ENCODE measurements at places on chromosomes 2 and 18.

- DNase-seq: no peak
These were observed 48.8 kb downstream of the TCF4 start for GRCh38 chr18:55539240-55539639.

GRCh38 chr18:23057096-23057495 lies 78.2 kb upstream of the CABLES1 start:
- no peak for DNase-seq

GRCh38 chr2:240436683-240437550 lies 1.5 kb downstream of the GPC1 start:
- no peak for DNase-seq

DNA sequence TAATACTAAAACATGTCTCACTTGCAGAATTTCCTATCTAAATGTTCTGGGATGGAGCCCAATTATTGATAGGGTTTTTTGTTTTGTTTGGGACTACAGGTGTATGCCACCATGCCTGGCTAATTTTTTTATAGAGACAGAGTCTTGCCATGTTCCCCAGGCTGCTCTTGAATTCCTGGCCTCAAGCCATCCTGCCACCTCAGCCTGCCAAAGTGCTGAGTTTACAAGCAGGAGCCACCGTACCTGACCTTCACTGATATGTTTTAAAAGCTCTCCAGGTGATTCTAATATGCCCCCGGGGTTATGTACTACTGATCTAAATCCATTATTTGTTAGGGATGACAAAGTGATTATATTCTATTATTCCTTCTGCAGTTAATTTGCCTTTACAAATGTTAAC lies 2.2 kb downstream of the ELAC1 start:
- no peak for DNase-seq

- DNase-seq: no peak
These were observed 753.7 kb downstream of the DSC3 start for GRCh38 chr18:30288662-30289414.

DNA sequence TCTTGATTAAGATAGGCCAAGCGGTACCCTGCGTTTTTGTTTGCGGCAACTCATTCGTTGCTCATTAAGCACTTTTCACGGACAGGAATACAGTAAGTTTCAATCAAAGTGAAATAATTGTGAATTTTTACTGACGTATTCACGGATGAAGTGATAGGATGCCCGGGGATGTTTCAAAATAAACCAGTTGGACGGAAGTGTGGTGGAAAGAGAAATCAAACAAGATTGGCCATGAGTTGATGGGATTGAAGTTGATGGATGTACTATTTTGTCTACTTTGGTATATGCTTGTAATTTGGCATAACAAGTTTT lies 481 bp downstream of the TMEM177 start:
- DNase-seq: no peak

GRCh38 chr2:59250307-59250677 lies 1009.2 kb upstream of the FANCL start:
- no peak for DNase-seq

- DNase-seq: no peak
These were observed 77.0 kb upstream of the SERTAD2 start for GRCh38 chr2:64730551-64731262.

GRCh38 chr2:70450641-70451250 lies 102.9 kb downstream of the TGFA start:
- DNase-seq: no peak

- DNase-seq: no peak
These were observed 40.5 kb downstream of the ARHGEF4 start for GRCh38 chr2:130877258-130877657.

DNA sequence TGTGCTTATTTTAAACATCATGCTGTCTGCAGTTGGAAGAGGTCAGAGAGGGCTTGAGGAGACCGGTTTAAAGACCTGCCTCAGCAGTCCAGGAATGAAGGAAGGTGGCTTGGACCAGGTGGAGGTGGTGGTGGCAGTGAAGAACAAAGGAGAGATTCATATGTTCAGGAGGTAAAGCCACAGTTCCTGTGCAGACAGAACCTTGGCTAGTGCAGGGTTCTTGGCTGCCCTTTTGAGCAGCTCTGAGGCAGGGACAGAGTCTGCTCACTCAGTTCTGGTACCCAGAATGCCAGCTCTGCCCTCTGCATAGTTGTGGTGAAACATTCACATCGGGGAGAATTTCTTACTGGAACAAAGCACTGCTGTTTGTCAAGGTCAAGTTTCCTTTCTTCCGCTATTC lies 669.7 kb upstream of the HS6ST1 start:
- no peak for DNase-seq

GRCh38 chr2:234401426-234401825 lies 95.5 kb downstream of the ARL4C start:
- no peak for DNase-seq

DNA sequence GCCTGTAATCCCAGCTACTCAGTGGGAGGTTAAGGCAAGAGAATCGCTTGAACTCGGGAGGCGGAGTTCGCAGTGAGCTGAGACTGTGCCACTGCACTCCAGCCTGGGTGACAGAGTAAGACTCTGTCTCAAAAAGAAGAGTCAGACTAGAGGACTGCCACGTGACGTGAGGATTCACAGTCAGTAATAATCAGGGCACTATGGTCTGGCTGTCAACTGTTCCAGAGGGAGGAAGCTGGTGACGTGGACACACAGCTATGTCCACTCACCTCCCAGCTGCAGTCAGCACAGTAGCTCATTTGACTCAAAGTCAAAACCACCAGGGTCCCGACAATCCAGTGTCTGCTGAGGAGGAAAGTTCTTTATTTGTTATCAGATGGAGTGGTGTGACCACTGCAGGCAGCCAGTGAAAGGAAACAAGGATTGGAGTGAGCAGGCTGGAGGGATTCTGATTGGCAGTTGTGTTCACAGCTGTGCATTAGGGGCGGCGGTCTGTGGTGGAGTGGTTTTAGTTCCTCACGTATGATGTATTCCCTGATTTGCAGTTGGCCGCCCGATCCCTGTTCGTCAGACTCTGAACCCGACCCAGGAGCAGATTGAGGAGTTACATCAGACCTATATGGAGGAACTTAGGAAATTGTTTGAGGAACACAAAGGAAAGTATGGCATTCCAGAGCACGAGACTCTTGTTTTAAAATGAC lies 37.9 kb downstream of the MOGAT1 start:
- DNase-seq: no peak

GRCh38 chr2:147439986-147440385 lies 404.8 kb upstream of the ACVR2A start:
- DNase-seq: no peak

- no peak for DNase-seq
These were observed 76.3 kb downstream of the DDX1 start for GRCh38 chr2:15667809-15668556.

- DNase-seq: no peak
These were observed 99.2 kb upstream of the ASAP2 start for GRCh38 chr2:9107168-9108025.

DNA sequence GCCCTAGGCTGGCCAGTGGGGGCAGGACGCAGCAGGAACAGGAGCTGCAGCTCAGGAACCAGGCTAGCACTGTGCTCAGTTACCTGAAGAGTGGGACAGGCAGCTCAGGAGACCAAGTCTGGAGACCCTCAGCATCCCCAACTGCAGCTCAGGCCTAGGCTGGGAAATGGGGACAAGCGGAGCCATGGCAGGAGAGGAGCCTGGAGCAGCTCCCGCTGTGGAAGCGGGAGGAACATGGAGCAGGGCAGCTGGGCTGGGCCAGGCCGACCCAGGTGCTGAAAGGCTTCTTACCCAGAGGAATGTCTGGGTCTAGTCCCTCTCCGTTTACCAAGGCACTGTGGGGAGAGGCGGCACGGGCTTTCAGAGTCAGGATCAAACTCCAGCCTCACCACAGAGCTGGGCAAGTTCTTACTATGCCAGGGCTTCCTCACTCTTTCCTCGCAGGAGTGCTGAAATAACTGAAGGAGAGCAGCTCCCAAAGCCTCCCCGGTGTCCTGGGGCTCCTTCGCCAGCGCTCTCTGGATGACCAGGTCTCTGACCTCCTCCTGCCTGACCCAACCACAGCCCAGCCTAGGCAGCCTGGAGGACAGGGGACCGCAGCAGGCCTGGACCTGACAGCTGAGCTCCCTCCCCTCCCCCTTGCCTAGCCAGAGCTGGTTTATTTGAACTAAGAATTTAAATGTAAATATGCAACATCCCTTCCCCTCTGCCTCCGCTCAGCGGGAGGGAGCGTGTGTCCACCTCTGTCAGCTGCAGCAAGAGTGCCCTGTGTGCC lies 247.8 kb upstream of the SIX2 start:
- DNase-seq: no peak

DNA sequence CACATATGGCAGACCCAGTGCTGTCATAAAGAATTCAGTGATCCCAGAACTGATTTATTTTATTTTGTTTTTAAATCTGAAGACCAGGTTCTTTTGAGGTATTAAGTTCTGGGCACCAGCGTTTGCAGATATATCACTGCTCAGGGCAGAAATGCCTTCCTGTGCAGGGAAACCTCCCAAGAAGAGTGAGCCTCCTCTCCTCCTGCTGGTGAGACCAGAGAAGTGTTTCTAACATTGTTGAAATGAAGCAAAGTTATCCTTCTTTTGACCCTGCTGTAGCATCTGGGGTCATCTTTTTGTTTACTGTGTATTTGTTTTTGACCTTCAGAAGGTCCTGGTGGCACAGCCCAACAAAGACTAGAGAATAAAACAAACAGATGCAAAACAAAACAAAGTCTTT lies 94.0 kb downstream of the AQP4 start:
- DNase-seq: no peak

DNA sequence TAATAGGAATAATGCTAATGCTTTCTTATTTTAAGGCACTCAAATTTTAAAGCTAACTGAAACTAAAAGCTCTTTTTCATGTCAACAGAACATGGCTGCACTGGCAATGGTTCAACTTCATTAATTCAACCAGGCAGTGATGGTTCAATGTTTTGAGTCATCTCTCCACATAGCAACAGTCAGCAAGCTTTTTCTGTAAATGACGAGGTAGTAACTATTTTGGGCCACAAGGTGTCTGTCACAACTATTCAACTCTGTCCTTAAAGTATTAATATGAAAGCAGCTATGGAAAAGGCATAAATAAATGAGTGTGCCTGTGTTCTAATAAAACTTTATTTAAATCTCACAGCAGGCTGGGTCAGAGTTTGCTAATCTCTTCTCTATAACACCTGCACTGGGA lies 1425.6 kb upstream of the PIK3C3 start:
- no peak for DNase-seq

Measured in stimulated activated CD8-positive, alpha-beta memory T cell treated with anti-CD3 and anti-CD28 coated beads, Interleukin-4, amount 100 ng/mL, for 1 hour (primary cell).